ENCODE measurements at places on chromosomes 11 and 22.
A peak's percentile ranks its signal among the peaks of the same experiment; 100 is the strongest.

DNA sequence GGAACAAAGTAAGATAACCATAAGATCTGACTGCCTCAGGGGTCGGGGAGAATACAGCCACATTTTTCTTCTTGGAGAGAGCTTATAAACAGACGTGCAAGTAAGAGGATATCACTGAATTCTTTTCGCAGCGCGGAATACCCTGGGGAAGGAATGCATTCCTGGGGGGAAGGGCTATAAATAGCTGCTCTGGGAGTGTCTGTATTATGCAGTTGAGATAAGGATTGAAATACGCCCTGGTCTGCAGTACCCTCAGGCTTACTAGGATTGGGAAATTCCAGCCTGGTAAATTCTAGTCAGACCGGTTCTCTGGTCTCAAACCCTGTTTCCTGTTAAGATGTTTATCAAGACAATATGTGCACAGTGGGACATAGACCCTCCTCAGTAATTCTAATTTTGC, 1491.7 kb upstream of the RAG2 start:
- no peak overlapping the region for H3K4me3 ChIP-seq
- peak; percentile 98 for DNase-seq
- peaks cover 2% of the 10 kb centered on the region for H3K36me3 ChIP-seq
- H3K27me3 ChIP-seq = no peaks in the 10 kb centered on the region

- no peaks in the 10 kb centered on the region for H3K27me3 ChIP-seq
- H3K4me3 ChIP-seq = no peak overlapping the region
- H3K4me1 ChIP-seq = no peaks in the 10 kb centered on the region
Measured at GRCh38 chr11:87722756-87723565, 452.3 kb downstream of the RAB38 start.

DNA sequence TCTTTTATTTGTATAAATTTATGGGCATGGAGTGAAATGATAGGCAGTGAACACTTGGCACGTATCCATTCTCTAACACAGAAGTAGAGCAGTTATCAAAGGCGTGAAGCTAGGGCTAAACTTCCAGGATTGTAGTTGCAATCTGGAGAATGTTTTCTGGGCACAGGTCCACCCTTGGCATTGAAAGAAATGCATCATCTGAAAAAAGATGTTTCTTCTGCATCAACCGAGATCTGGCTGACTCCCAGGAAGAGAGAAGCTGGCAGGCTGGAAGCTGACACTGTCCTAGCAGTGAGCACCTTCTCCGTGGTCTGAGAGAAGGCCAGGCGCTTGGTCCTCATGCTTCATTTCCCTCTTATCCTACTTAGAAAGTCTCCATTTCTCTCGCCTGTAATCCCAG, 600.0 kb downstream of the BRD1 start:
- no peak overlapping the region for H3K27ac ChIP-seq
- H3K4me1 ChIP-seq = no peaks in the 10 kb centered on the region
- no peaks in the 10 kb centered on the region for H3K36me3 ChIP-seq
- H3K27me3 ChIP-seq = no peaks in the 10 kb centered on the region
- no peak for DNase-seq

DNA sequence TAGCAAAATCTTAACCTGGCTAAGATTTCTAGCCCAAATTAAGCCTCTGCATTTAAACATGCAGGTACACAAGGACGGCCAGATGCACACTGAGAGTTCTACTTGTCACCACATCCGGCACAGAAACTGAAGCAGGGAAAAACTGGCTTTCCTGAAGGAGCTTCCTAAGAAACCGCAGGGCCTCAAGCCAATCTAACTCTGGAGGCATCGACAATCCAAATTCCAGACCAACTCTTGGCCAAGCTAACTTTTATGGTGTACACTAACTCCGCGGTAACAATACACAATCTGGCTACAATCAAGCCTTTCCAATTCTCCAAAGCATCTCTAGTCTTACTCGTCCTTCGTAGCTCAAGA, 1.2 kb downstream of the MSANTD2 start:
- no peaks in the 10 kb centered on the region for H3K27me3 ChIP-seq
- no peak overlapping the region for H3K27ac ChIP-seq
- peak; percentile 33 for DNase-seq
- H3K36me3 ChIP-seq = no peaks in the 10 kb centered on the region
- H3K4me1 ChIP-seq = peaks cover 4% of the 10 kb centered on the region
- H3K4me3 ChIP-seq = peak overlapping the region; percentile 96

DNA sequence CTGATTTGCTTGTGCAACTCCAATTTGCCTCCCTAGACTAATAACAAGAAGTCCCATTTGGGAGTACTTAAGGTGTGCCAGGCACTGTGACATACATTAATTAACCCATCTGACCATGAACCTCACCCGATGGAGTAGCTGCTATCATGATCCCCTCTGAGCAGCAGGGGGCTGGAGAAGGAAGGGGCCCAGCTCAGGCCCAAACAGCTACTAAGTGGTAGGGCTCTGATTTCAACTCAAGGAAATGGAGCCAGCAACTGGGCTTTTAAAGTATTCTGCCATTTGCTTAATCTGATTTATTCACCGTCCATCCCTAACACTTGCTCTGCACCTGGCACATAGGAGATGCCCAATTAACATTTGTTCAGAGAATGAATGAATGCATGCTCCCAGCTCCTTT, 1.2 kb downstream of the CRYBB1 start:
- no peak overlapping the region for H3K4me3 ChIP-seq
- H3K27me3 ChIP-seq = no peaks in the 10 kb centered on the region
- no peak overlapping the region for H3K27ac ChIP-seq
- H3K4me1 ChIP-seq = no peaks in the 10 kb centered on the region
- H3K36me3 ChIP-seq = no peaks in the 10 kb centered on the region

GRCh38 chr11:127493330-127494022, 492.9 kb upstream of the KIRREL3 start:
- no peaks in the 10 kb centered on the region for H3K27me3 ChIP-seq
- H3K27ac ChIP-seq = no peak overlapping the region
- peak; percentile 34 for DNase-seq

GRCh38 chr11:19905280-19905853, 192.7 kb downstream of the NAV2 start:
- no peaks in the 10 kb centered on the region for H3K36me3 ChIP-seq
- no peaks in the 10 kb centered on the region for H3K27me3 ChIP-seq
- DNase-seq = peak; percentile 71
- H3K4me3 ChIP-seq = no peak overlapping the region
- no peak overlapping the region for H3K27ac ChIP-seq

- H3K4me1 ChIP-seq = peaks cover 2% of the 10 kb centered on the region
- H3K27me3 ChIP-seq = no peaks in the 10 kb centered on the region
- H3K4me3 ChIP-seq = no peak overlapping the region
- H3K27ac ChIP-seq = no peak overlapping the region
Measured at GRCh38 chr11:727859-728748, 19.2 kb upstream of the TALDO1 start.

GRCh38 chr11:13701506-13701905, 33.0 kb downstream of the FAR1 start:
- no peak overlapping the region for H3K4me3 ChIP-seq
- H3K36me3 ChIP-seq = peaks cover 3% of the 10 kb centered on the region
- H3K4me1 ChIP-seq = no peaks in the 10 kb centered on the region
- DNase-seq = no peak
- H3K27ac ChIP-seq = no peak overlapping the region

DNA sequence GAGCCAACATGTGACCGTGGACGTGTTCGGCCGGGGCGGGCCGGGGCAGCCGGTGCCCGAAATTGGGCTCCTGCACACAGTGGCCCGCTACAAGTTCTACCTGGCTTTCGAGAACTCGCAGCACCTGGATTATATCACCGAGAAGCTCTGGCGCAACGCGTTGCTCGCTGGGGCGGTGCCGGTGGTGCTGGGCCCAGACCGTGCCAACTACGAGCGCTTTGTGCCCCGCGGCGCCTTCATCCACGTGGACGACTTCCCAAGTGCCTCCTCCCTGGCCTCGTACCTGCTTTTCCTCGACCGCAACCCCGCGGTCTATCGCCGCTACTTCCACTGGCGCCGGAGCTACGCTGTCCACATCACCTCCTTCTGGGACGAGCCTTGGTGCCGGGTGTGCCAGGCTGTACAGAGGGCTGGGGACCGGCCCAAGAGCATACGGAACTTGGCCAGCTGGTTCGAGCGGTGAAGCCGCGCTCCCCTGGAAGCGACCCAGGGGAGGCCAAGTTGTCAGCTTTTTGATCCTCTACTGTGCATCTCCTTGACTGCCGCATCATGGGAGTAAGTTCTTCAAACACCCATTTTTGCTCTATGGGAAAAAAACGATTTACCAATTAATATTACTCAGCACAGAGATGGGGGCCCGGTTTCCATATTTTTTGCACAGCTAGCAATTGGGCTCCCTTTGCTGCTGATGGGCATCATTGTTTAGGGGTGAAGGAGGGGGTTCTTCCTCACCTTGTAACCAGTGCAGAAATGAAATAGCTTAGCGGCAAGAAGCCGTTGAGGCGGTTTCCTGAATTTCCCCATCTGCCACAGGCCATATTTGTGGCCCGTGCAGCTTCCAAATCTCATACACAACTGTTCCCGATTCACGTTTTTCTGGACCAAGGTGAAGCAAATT, 1.8 kb downstream of the FUT4 start:
- H3K27me3 ChIP-seq = no peaks in the 10 kb centered on the region
- H3K27ac ChIP-seq = no peak overlapping the region
- peak; percentile 66 for DNase-seq

DNA sequence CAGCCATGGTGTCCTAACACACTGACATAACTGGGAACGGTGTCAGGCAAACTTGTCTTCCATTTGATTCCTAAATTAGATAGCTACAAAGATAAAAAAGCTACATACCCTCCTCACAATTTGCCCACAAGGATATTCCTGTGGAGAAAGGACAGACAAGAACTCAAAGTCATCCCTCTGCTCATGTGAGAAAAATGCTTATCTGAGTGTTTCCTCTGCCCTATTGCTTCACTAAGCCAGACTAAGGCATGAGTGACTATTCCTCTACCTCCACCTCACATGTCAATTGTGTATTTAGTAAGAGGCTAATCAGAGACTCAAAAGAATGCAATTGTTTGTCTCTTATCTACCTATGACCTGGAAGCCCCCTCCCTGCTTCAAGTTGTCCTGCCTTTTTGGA, 247.7 kb downstream of the DDX10 start:
- H3K36me3 ChIP-seq = no peaks in the 10 kb centered on the region
- peak overlapping the region; percentile 83 for H3K27ac ChIP-seq
- peak; percentile 71 for DNase-seq
- H3K4me1 ChIP-seq = peaks cover 14% of the 10 kb centered on the region

DNA sequence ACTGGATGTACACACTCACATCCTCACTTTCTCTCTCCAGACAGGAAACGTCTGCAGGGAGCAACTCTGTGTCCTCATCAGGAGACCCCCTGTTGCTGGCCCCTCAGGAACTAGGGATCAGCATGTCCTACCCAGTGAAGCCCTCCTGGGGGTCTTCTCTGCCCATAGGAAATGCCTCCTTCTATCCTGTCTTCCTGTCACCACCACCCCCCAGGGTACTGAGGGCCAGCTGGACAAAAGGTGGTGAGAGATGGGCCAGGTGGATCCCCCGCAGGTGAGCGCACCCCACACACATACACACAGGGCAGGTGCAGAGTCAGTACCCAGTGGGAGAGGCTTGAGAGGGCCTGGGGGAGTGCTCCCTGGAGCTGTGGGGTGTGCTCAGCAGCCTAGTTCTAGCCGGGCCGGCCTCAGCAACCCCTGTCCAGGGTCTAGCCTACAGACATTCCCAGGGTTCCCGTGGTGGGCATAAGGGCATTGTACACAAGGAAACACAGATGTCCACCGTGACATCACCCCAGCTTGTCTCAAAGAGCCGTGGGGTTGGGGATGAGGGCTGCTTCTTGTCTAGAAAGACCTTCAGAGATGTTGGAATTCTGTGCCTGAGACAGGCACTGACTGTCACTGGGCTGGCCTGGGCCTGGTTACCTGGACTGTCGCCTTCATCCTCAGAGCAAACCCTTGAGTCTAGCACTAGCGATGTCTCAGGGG, 9.2 kb downstream of the GP1BB start:
- no peak overlapping the region for H3K4me3 ChIP-seq
- H3K4me1 ChIP-seq = peaks cover 6% of the 10 kb centered on the region
- no peak for DNase-seq
- H3K27ac ChIP-seq = no peak overlapping the region
- H3K36me3 ChIP-seq = no peaks in the 10 kb centered on the region
- H3K27me3 ChIP-seq = peaks cover 9% of the 10 kb centered on the region

- no peak overlapping the region for H3K4me3 ChIP-seq
- no peak overlapping the region for H3K27ac ChIP-seq
- H3K4me1 ChIP-seq = no peaks in the 10 kb centered on the region
- DNase-seq = no peak
Measured at GRCh38 chr11:105142167-105142566, 2.6 kb upstream of the CARD18 start.

DNA sequence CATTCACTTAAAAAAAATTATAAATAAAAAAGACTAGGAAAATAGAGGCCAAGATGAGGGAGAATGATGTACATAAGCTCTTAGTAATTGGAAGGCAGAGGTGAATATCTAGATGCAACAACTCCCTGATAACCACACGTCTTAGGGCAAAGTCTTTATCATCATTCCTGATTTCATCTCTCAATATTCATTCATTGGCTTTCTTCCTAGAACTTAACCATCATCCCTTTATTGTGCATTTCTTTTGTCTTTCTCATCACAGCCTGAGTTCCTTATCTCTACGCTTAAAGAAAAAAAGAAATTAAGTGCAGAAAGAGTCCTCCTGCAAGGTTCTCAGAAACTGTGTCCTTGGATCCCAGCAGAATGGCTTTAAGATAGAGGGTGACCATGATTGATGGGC, 23.2 kb upstream of the FLI1 start:
- no peak overlapping the region for H3K4me3 ChIP-seq
- no peaks in the 10 kb centered on the region for H3K27me3 ChIP-seq
- peaks cover 7% of the 10 kb centered on the region for H3K4me1 ChIP-seq
- H3K27ac ChIP-seq = no peak overlapping the region
- DNase-seq = no peak

DNA sequence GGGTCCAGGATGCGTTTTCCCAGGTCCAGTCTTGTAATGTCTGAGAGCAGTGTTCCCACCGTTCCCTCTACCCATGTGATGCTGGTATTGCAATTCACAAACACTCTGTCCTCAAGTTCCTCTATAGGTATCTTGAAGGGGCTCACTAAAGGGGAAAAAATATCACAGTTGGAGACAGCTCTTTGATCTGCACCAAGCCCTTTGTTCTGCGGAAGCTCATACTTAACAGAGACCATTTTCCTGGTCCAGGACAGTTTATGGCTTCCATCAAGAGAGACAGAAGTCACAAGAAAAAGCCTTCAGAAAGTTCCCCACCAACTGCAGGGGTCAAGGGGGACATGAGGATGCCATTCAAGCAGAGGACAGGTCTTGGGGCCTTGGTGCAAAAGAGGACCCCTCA, 2.1 kb downstream of the CD3D start:
- no peak for DNase-seq
- no peak overlapping the region for H3K4me3 ChIP-seq
- H3K36me3 ChIP-seq = no peaks in the 10 kb centered on the region

- H3K36me3 ChIP-seq = no peaks in the 10 kb centered on the region
- H3K27ac ChIP-seq = no peak overlapping the region
- no peaks in the 10 kb centered on the region for H3K27me3 ChIP-seq
- no peak for DNase-seq
Measured at GRCh38 chr11:114251815-114252337, 44.3 kb upstream of the NNMT start.

- peaks cover 10% of the 10 kb centered on the region for H3K36me3 ChIP-seq
- no peaks in the 10 kb centered on the region for H3K27me3 ChIP-seq
- DNase-seq = no peak
- no peak overlapping the region for H3K4me3 ChIP-seq
- H3K4me1 ChIP-seq = peaks cover 3% of the 10 kb centered on the region
- no peak overlapping the region for H3K27ac ChIP-seq
Measured at GRCh38 chr11:924406-925157, 1.1 kb upstream of the AP2A2 start.
